DMS79 treated with DMSO at 0.1 percent for 48 hours (cell line): ENCODE measurements at places on chromosomes 3 and 15.
A peak's percentile ranks its signal among the peaks of the same experiment; 100 is the strongest.

DNA sequence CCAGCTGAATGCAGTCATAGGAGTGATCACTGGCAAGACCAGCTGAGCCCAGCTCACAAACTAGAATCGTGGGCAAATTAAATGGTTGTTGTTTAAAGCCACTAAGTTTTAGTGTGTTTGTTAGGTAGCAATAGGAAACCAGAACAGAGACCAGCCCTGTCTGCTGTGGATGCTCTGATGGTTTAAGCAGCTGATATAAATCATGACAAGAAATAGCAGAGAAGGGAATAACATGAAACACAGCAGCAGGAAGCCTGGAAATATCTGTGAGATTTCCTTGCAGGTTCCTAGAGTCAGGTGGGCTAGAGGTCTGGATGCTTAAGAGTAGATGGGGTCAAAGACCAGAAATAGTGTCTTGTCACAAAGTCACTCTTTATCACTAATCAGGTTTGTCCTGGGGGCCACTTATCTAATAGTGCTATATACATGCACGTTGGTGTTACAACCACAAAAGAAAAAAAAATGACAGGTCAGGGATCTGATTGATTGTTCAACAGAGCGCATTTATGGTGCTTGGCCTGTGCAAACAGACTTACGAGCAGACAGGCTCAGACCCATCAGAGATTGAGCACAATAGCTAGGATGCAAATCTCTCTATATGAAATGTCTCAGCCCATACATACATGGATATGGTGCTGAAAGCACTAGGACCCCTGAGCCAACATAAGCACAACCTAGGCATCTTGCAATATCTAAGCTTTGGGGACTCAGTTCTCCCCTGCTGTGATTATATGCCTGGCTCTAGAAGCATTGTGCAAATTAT, 967.7 kb downstream of the AGBL1 start:
- no peak for DNase-seq

DNA sequence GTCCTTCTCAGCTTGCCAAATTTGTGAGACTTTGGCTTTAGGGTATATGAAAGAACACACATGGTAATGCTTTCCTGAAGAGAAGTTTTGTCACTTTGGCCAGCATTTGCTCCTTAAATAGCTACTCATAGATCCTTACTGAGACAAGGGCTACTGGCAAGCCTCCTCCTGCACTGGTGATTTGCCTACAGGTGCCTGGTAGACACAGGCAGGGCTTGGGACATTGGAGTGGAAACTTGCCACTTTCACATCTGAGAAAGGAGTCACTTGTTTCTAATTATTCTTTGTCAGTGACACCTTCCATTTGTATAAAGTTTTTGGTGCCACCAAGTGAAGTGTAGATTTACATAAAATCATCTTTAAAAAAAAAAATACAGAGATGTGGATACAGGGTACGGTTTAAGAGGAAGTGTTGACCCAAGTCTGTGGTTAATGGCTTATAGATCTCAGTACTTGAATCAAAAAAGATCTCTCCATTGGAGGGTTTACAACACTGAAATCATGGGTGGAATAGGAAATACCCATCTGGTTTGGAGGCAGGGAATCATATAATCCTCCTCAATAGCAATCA, 132.8 kb upstream of the GADL1 start:
- no peak for DNase-seq

GRCh38 chr3:88616413-88616812, 466.7 kb downstream of the C3orf38 start:
- DNase-seq = no peak

GRCh38 chr3:123783050-123783689, 101.0 kb downstream of the MYLK start:
- DNase-seq = no peak

DNA sequence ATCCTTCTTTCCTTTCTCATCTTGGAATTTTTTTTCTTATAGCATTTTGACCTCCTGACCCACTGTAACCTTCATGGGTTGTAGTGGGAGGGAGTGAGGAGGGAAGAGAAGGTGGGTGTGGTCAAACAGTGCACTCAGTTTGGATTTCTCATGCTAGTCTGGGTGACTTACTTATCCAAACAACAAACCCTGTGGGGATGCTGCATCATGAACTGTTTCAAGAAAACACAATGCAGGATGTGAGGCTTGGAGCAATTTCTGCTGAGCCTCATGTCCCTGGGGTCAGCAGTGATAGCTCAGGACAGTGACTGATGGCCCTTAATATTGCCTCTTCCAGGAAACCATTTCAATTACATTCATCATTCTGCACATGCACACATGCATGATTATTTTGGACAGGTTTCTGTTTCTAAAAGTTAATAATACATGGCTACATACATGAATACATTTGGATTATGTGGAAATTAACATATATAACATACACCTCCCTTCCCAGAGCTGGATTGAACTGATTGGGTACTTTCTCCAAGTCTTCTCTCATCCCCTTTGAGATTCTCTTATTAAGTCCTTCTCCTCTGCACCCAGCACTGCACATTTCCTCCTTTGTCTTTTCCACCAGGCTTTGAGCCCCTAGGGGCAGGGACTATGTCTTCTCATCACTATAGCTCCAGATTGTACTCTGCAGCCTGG, 61.2 kb downstream of the ADAMTSL3 start:
- no peak for DNase-seq

DNA sequence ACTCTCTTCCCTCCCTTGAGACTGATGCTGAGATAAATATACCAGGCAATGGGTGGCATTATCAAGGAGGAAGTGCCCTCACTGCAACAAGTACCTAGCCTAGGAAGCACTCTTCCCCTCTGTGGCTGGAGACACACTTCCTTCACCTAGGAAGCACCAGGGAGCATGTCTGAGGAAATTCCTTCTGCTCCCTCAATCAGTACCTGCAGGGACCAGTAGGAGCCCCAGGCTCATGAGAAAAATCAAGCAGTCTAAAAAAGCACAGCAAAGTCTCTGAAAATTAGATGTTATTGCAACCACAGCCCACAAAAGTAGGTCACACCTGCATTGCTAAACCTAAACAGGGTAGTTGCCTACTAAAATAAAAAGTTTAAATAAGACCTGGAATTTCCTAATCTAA, 78.2 kb upstream of the TRPM1 start:
- DNase-seq = no peak

GRCh38 chr3:59043391-59043790, 6.4 kb downstream of the CFAP20DC start:
- no peak for DNase-seq

DNA sequence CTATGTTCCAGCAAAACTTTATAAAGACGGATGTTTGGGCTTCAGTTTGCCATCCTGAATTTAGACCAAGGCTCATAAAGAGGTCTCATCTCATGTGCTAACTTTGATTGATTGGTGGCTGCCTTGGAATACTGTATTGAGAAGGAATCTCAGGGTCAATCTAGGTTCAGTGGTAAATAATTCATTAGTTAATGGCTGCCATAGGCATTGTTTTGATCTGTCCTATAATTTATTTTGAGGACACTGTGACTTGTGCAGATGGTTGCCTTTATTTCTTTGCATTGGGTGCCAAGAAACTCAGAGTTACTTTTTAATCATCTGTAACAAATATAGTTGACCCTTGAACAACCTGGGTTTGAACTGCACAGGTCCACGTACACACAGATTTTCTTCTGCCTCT, 159.8 kb downstream of the B3GALNT1 start:
- DNase-seq = no peak

- DNase-seq = no peak
These were observed 157.1 kb downstream of the RSRC1 start for GRCh38 chr3:158267015-158267414.

- DNase-seq = peak; percentile 98
These were observed 225.8 kb upstream of the UMPS start for GRCh38 chr3:124504332-124505059.

DNA sequence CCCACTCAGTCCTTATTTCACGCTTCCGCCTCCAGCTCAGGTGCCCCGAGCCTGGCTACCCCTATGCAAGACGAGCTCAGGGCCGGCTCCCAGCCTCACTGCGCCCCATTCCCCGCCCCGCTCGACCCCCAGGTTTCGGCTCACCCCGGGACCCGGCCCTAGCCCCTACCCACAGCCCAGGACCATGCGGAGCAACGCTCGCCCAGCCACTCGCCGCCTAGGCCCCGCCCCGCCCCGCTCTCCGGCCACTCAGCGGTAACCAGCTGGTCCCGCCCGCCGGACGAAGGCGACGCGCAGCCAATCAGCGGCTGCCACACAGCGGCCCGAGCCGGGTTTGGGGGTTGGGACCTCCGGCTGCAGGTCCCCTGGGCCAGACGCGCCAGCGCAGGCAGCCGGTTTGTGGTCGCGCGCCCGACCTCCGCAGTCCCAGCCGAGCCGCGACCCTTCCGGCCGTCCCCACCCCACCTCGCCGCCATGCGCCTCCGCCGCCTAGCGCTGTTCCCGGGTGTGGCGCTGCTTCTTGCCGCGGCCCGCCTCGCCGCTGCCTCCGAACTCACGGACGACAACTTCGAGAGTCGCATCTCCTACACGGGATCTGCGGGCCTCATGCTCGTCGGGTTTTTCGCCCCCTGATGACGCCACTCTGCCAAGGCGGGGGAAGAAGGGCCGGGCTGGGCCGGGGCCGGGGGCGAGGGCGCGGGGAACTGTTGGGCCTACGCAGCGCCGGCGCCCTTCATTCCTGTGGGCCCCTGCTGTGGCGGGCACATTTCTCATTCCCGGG, at the start of gene CATSPER2:
Gene CATSPER2, minus strand, starts transcription at position 196 of the 781 bp plus-strand sequence. CDS start 783 bp downstream, outside the sequence.
- DNase-seq = no peak

DNA sequence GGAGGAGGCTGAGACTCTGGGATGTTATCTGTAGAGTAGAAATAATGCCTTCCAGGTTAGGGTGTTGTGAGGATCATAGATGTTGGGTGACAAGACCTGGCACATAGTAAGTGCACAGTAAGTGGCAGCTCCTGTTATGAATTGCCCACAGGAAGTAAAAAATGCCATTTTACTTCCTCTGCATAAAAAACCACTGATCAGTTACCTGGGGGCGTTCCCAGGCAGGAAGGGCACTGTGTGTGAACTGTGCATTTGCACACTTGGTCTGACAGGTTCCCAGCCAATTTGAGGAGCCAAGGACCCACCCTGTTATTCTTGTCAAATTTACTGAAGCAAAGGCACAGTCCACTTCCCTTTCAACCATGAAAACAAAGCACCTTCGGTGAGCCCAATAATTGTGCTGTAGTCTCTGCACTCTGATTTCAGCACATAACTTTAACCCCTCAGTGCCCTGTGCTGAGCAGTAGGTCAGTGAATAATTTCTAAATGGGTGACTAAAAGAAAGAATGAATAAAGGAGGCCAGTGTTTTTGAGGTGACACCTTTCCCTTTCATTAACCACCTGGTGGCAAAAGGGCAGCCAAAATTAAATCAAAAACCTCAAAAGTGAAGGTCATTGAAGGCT, 85.8 kb upstream of the ARHGEF3 start:
- peak; percentile 18 for DNase-seq

DNA sequence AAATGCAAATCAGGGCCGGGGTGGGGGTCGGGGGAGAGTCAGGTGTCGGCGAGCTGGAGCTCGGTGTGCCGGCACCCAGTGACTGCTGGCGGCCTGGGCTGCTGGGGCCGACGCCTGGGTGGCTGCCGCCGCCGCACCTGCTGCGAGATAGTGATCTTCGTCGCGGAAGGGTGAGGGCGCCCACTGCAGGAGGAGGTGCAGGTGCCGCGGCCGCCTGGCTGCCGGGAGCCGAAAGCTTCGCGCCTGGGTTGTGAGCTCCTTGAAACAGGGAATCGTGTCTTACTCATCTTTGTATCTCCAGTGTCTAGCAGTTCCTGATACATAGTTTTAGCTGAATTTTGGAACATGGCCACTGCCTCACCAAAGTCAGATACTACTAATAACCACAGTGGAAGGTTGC, 64.0 kb upstream of the CPOX start:
- no peak for DNase-seq

DNA sequence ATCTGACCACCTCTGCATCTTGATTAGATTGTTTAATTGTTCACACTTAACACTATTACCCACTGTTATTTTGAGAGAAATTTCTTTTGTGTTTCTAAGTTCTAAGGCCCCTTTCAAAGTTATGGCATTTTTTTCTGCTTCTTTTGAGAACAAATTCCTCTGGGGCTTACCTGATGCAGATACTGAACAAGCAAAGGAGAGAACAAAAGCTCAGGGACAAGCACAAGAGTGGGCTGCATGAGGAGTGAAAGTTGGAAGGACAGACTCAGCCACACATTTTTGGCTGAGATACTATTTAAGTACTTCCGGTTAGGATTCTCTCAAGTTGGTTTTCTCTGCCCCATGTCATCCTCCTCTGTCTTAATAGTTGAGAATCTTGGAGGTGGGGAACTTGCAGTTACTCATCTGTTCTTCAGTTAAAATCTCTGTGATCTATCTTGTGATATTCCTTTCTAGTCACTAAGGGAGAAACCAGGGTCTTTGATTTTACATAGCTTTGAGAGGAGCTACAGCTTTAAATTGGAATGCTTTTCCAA, 54.7 kb downstream of the CMTM6 start:
- no peak for DNase-seq

- DNase-seq = peak; percentile 17
These were observed 48.7 kb downstream of the PRKAR2A start for GRCh38 chr3:48798998-48799397.

GRCh38 chr3:185744997-185745843, 79.6 kb downstream of the IGF2BP2 start:
- no peak for DNase-seq

DNA sequence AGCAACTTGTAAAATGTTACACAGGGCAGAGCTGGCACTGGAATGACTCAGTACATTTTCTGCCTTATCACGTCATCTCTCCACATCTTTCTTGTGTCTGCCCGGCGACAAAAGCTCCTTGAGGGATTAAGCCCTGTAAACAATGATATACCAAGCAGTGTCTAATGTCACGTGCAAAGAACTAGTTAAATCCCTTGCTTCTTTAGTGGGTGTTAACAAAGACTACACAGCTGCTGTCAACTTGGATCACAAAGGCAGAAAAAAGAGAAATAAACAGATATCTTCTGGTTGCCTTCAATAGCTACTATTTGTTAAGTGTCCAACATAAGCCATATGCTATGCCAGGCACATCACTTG, 48.1 kb upstream of the FRMD4B start:
- no peak for DNase-seq

- no peak for DNase-seq
These were observed 17.1 kb downstream of the SLC9A9 start for GRCh38 chr3:143831208-143831607.
